NCI-H1105 treated with DMSO at 0.1 percent for 48 hours (cell line): ENCODE measurements at places on chromosomes 12 and 14.

- DNase-seq: no peak
These were observed 42.5 kb upstream of the C14orf180 start for GRCh38 chr14:104536942-104537612.

DNA sequence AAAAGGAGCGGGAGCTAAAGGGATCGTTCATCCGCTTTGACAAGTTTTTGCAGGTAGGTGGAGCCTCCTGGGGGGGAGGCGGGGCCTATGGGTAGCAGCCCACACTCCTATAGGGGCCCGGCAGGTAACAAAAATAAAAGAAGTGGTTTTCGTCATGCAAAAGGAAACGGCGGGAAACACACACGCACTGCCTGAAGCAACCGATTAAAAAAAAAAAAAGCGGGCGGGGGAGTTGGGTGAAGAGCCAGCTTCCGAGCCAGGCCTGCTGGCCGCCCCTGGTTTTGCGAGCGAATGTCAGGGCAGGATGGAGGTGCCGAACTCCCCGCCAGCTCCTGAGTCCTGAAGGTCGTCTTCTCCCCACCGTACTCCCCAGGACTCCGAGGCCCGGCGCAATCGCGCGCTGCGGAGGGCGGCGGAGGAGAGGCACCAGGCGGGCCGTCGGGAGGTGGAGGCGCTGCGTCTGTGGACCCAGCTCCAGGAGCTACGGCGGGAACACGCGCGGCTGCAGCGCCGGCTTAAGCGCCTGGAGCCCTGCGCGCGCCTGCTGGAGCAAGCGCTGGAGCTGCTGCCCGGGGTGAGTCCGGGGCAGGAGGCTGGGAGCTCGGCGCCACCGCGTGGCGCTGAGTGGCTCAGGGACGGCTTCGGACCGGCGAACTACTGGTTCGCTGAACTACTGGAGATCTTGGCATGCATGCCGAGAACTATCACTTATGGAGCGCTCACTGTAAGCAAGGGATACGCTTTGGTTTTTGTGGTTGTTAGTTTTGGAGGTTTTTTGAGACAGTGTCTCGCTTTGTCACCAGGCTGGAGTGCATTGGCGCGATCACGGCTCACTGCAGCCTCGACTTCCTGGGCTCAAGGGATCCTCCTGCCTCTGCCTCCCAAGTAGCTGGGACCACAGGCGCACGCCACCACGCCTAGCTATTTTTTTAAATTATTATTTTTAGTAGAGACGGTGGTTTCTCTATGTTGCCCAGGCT is 3.6 kb downstream of the CFAP73 start:
- DNase-seq: peak; percentile 82

DNA sequence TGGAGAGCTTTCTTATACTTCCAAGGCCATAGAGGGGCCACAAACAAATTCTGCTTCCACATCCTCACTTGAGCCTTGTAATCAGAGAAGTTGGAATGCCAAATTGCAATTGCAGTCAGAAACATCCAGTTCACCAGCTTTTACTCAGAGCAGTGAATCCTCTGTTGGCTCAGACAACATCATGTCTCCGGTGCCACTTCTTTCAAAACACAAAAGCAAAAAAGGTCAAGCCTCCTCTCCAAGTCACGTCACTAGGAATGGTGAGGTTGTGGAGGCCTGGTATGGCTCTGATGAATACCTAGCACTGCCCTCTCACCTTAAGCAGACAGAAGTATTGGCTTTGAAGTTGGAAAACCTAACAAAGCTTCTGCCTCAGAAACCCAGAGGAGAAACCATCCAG is 217.1 kb downstream of the AKAP6 start:
- no peak for DNase-seq

DNA sequence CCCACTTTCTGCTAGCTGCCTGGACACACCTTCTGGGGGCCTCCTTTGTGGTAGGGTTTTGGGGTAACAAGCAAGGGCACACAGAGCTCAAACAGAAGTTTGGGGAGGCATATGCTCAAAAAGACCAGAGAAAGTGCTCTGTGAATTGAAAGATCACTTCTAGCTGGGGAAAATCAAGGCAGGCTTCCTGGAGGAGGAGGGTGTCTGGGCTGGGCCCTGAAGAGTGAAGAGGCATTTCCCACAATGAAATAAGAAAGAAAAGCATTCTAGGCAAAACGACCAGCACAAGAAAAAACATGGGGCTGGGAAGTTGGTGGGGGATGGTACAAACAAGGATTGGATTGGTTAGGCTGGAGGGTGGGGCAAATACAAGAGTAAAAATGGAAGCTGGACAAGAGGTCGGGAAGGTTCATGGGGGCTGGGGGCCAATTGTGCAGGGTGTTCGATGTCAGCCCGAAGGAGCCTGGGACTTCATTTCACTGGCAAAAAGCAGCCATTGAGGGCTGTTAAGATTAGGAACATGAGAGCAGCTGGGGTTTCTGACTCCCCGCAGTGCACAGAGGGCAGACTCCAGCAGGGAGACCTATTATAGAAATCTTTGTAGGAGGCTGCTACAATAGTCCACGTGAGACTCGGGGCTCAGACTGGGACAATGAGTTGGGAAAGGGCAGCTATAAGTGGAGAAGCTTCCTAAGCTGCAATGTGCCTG is 51.5 kb upstream of the CMKLR1 start:
- no peak for DNase-seq

DNA sequence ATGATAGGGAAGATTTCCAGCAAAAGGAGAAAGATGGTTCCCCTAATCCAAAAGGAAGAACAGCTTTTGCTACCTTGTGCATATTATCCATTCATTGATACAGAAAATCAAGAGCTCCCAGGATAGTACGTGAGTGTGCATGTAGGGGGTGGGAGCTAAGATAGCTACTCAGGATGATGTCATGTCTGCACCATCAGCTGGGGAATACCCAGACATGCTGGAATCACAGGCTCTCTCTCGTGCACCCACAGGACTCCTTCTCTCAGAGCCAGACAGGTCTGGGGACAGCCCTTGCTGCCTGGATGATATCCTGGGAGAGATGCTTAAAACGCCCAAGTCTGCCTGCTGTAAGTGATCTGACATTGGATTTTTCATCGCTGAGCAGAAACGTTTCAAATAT is 38.9 kb downstream of the FOXN3 start:
- no peak for DNase-seq

DNA sequence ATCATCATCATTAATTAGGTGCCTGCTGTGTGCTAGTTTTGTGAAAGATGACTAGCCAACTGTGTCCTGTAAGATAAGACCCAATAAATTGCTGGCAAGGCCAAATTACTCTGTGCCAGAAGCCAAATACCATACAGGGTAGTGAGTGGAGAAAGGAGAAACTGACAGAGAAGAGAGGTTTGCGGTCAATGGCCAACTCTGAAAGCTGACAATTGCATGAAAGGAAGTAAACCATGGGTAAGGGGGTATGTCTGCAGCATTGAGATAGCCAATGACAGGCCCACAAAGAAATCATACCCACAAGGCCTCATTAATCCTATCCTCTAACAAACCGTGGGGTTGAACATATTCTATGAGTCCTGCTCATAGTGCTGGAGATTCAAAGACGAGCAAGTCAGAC is 236.6 kb upstream of the CCDC196 start:
- no peak for DNase-seq

GRCh38 chr14:72816287-72816686 is 77.6 kb downstream of the DPF3 start:
- DNase-seq: no peak

DNA sequence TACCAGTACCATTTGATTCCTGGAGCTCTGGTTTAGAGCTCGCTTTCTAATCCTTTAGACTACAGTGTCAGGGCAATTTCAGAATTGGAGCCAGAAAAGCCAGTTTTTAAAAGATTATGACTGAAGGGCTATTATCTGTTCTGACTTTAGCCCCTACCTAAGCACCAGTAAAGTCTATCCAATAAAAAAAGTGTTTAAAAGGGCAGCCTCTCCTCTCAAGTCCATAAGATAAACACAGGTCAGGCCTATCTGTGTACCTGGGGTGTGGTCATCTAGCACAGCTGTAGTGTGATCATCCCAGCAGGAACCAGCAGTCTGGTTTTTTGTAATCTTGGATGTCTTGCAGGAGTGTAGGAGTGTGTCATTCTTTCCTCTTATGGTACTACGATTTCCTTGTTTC is 6.6 kb downstream of the APPL2 start:
- no peak for DNase-seq

DNA sequence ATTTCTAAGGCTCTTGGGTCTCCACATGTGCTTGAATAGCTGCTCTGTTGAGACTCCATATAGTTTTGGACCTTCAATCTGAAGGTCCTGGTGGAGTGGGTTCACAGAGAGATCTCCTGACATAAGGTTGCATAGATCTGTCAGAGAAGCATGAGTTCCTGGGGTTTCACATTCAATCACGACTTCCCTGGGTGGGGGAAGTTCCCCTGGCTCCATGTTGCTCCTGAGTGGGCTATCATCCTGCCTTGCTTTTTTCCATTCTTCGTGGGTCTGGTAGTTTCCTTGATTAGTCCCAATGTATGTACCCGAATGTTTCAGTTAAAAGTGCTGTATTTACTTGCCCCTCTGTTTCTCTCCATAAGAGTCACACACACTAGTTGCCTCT is 181.8 kb downstream of the RASSF9 start:
- no peak for DNase-seq

DNA sequence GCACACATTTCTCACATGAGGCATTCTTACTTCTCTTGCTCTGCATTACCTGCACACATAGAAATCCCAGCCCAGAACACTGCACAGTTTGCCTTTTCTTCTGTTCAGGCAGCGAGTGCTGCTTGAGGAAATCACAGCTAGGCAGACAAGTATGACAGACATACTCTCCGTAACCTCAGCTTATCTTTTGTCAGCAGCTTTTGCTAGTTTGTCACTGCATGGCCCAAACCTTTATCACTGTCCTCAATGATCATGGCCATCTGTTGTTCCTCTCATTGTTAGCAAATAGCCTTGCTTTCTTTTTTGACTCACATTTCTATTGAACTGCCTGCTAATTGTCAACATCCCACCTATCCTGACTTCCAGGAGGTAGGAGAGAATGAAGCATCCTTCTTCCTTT is 5.3 kb downstream of the ZNF10 start:
- no peak for DNase-seq

DNA sequence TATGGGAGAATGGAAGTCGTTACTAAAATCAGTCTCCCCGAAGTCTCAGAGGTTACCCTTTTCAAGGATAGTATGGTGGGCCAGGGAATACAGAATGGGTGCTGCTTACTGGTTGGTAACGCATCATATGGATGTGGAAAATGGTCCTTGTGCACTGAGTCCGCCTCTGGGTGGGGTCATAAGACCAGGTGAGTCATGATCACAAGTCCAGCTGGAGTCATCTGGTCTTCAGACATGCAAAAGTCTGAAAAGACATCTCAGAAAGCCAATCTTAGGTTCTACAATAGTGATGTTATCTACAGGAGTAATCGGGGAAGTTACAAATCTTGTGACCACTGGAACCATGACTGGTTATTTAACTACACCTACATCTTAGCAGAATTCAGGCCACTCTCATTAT is 71.9 kb upstream of the TCL1B start:
- no peak for DNase-seq

GRCh38 chr14:88518592-88519512 is 36.0 kb downstream of the PTPN21 start:
- DNase-seq: no peak

DNA sequence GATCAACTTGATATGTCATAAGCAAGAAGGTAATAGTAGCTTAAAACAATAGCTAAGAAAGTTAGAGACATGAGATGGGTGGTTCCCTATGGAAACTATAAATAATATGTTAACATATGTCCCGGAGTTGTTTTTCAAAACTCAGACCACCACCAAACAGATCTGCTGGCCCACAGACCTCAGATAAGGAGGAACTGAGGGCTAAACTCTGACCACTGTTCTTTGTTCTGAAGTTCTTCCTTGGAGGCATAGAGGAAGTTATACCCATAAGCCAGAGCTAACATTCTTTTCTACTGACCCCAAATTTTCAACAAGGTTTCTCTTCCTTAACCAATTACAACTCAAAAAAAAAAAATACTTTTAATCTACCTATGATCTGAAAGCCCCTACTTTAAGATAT is 156.1 kb upstream of the FSCB start:
- DNase-seq: no peak

DNA sequence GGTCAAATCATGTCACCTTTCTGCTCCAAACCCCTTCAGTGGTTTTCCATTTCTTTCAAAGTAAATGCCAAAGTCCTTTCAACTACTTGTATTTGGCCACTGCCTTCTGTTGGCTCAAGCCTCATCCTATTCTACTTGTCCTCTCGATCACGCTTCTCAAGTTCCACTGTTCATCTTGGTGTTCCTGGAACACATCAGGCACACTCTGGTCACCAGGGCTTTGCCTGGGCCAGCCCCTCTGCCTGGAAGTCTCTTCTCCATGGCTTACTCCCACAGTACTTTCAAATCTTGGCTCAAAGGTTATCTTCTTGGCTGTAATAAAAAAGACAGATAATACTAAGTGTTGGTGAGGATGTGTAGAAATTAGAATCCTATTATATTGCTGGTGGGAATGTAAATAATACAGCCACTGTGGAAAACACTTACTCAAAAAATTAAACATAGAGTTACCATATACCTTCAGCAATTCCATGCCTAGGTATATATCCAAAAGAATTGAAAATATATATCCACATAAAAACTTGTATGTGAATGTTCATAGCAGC is 17.3 kb upstream of the PPFIBP1 start:
- DNase-seq: no peak

DNA sequence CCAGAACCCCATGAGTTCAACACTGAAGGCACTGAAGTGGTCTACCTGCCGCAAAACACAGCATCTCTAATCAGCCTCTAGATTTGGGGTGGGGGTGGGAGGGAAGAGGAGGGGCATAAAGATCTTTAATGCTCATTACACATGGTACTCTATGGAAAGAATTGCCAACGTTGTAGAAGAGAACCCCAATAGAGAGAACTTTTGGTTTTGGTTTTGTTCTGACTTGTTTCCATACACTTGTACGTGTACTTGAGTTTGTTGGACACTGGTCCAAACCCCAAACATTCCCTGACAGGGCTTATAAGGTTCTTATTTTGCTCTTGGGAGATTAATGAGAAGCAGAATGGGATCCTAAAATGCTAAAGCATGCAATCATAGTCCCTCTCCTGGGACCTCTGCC is 31.0 kb downstream of the GNPTAB start:
- DNase-seq: no peak

DNA sequence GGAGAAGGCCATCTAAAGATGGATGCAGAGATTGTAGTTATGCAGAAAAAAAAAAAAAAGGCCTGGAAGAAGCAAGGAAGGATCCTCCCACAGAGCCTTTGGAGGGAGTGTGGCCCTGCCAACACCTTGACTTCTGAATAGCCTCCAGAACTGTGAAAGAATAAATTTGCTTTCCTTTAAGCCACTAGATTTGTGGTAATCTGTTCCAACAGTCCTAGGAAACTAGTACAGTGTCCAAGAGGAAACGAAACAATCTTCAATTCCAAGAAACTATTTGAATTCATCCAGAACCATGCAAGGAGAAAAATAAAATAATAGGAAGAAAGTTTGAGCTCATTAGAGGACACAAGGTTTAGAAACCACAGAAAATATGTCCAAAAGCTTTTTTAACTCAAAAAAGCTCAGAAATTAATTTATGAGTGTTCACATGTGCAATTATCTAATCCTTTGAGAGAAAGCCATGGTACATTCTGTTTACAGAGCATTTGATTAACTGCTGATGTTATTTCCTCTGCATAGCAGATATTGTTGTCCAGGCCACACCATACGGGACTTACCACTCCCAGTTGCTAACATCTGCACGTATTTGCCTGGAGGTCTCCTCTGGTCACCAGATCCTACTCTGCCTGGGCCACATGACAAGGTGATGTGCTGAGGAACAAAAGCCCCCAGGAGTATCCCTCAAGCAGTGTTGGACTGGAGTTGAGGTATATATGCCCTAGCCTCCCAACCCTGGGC is 30.0 kb upstream of the STAB2 start:
- DNase-seq: no peak
